ENCODE measurements at places on chromosomes 1 and 21. TPM values are rescaled to one million over a fixed set of nuclear protein-coding genes. Genes with fewer than 3 reads are reported as not detected.

GRCh38 chr1:235503403-235504121, 690 bp downstream of the B3GALNT2 start:
- no peak for DNase-seq

DNA sequence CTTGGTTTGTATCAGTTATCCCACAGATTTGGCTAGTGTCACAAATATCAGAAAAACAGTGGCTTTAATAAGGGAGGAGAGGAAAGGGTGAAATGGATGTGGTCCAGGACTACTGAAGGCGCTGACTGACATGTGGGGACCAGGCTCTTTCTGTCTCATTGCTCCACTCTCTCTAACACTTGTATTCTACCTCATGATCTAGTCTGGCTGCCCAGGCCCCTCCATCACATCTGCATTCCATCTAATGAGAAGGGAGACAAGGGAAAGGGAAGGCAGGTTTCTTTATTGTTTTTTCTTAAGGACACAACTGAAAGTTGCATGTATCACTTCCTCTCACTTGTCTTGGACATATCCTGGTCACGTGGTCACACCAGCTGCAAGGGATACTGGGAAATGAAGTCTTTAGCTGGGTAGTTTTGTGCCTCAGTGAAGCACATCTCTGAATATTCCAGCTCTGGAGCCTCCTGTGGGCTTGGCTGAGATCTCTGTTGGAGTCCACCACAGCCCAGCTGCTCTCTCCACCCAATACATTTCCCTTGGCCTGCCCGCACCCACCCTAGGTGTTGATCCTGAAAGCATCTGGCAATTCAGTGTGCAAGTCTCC, 42.0 kb upstream of the PADI2 start:
- DNase-seq: no peak

DNA sequence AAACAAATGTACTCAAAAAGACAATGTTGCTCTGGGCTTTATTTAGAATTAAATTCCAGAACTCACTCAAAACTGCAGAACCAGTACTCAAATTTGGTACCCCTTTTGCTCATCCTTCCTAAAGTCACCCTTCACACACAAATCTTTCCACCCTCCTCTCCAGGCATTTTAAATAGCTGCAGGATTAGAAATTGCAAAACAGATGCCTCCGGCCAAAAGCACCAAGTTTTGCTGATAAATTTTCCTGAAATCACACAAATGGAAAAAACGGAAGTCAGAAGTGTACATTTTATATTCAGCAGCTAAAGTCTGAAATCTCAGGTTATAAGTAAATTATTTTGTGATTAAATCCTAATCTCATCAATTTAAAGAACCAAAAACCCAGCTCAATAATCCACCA, 147.0 kb downstream of the NRIP1 start:
- no peak for DNase-seq

GRCh38 chr1:209831615-209832014, 3.8 kb downstream of the UTP25 start:
- DNase-seq: no peak

DNA sequence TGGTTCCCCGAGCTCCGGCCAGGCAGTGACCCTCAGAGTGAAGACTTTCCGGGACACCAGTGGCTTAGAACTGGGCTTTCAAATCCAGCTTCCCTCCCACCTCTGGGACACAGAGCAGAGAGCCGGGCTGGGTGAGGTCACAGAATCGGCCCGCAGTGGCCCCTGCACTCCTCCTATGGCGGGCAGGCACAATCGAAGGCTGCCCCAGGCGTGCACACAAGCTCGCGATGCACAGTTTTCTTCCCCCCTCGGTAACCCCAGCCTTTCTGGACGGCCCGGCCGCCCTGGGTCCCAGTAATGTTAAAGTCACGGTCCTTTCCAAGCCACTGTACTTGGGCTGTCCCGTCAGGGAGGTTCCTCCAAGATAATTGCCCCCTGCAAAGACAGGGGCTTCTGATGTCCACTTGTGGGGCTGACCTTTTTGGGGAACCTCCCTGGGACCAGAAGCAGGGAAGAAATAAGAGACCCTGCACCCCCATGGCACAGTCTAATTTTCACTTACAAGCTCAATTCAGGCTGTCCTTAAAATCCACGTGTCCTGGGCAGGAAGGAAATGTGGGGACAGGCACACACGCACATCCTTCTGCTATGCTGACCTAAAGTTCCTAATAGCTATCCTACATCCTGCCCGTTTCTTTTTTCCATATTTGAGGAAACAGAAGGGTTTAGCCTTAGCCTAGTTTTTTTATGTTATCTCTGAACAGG, 13.7 kb downstream of the TFF3 start:
- DNase-seq: no peak

GRCh38 chr1:25063591-25064416, 133.7 kb upstream of the RUNX3 start:
- DNase-seq: no peak

The CDA gene
- not detected for total RNA-seq

DNA sequence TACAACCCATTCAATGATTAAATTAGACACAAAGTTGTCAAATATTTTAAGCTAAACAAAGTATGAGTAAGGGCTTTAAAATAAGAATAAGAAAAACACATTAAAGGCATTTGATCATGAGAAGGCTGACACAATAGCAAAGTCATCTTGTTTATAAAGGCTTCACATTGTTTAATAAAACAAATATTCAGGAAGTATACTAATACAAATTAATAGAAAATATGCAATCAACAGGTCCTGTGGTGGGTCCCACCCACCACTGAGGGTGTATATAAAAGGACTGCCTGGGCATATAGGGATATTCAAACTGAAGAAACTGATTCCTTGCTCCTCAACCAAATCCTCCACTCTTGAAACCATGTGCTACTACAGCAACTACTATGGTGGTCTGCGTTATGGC, at the start of gene KRTAP20-2:
Gene KRTAP20-2 (plus strand): TSS at position 301 of the 400 bp plus-strand sequence. CDS start 58 bp downstream, at position 359.
- no peak for DNase-seq

The BLZF1 gene
- total RNA-seq: 15.1 TPM

The FYB2 gene
- not detected for total RNA-seq

DNA sequence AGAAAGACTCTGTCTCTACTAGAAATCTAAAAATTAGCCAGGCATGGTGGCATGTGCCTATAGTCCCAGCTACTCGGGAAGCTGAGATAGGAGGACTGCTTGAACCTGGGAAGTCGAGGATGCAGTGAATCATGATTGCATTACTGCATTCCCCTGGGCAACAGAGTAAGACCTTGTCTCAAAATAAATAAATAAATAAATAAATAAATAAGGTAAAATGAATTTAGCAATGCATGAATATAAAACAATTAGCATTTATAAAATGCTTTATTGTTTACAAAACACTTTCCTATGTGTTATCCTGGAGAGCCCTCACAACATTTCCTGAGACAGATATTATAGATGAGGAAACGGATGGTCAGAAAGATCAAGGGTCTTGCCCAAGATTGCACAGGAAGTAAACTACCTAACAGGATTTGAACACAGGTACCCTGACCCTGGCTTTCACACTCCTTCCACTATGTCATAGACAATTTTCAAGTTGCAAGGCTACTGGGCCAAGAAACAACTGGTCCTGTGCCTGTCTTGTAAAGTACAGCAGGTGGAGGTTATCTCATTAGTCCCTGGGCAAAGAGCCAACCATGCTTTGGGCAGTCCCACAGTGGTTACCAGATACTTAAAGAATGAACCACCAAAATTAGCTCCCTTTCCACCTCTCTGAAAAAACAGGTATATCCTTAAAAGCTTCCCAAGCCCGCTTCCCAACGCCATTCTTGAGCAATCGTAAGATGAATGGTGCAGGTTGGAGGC, 15.4 kb upstream of the VSIG8 start:
- no peak for DNase-seq

DNA sequence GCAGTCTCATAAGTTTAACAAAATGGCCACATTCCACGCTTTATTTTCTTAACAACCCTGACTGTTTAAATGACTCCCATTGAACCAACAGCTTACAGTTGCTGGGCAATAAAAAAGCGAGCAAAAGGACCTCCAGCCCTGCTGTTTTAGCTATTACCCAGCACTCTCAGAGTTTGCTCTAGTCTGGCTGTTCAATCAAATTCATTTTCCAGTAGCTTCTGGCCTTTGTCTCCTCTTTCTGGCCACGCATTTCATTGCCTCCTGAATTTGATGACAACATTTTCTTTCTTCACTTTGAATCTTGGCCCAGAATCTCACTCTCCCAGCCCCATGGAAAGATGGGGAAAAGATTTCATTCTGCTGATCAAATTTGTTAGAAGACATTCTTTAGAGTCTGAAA, 44.1 kb upstream of the DOCK7 start:
- no peak for DNase-seq

DNA sequence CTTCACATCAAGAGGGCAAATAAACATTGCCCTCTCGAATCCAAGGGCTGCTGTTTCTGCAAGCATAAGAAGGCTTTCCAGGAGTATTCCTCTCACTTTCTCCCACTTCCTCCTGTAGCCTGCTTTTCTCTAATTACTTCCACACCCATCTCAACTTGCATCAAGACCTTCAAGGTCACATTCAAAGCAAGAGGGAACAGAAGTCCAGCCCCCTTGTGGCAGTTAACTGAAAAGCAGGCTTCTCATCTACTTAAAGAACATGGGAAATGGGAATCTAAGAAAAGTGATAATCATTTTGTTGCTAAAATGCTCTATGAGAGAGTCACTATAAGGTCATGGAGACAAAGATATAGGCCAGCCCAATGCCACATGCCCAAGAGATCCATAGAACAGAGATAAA, 874.4 kb downstream of the KCNT2 start:
- no peak for DNase-seq

GRCh38 chr1:27357281-27358037, 9.3 kb downstream of the MAP3K6 start:
- DNase-seq: peak; percentile 73

The CNR2 gene
- total RNA-seq: not detected

The PUM1 gene
- total RNA-seq: 132 TPM

Measured in activated T-helper 1 cell treated with anti-CD3 and anti-CD28 coated beads, Interleukin-12 subunit alpha, Interleukin-12 subunit beta, Interleukin-2, Interleukin-4 antibody, amounts not matched to agents 30 ng/mL and 10 ng/mL and 1 ng/mL, durations not matched to agents 14 hours and 24 hours and 36 hours (primary cell).